ENCODE measurements at places on chromosomes 6 and 20. TPM values are rescaled to one million over a fixed set of nuclear protein-coding genes. Genes with fewer than 3 reads are reported as not detected.

LY6G6C gene
- total RNA-seq, result not detected

- no peak for DNase-seq
Observed at GRCh38 chr20:50504231-50504823, 5.9 kb upstream of the PTPN1 start.

SRMS gene
- 1.5 TPM for total RNA-seq

STMND1 gene
- total RNA-seq, result not detected

DNA sequence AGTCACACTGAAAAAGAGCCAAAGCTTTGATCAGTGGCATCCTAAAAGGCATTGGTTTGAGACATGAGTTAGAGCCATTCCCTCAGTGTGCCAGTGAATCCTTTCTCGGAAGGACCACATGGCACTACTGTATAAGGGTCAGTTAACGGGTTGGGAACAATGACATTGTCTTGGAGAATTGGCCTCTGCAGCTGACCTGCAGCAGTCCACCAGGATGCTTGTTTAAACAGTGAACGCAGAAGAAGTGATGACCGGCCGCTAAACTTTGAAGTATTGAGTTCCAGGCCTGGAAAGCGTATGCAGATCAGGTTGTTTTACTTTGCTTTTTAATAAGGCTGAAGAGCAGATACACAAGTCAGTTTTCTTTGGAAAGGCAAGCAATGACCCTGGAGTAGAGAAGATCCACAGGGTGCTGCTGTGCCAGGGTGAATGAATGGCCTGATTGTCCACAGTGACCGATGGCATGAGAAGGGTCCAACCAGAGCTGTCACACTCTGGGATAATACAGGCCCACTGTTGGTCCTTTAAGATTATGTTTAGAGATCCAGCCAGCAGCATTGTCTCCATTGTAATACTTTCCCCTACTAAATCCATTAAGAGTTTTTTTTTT is 57.8 kb downstream of the GMPR start:
- DNase-seq, result no peak

DNA sequence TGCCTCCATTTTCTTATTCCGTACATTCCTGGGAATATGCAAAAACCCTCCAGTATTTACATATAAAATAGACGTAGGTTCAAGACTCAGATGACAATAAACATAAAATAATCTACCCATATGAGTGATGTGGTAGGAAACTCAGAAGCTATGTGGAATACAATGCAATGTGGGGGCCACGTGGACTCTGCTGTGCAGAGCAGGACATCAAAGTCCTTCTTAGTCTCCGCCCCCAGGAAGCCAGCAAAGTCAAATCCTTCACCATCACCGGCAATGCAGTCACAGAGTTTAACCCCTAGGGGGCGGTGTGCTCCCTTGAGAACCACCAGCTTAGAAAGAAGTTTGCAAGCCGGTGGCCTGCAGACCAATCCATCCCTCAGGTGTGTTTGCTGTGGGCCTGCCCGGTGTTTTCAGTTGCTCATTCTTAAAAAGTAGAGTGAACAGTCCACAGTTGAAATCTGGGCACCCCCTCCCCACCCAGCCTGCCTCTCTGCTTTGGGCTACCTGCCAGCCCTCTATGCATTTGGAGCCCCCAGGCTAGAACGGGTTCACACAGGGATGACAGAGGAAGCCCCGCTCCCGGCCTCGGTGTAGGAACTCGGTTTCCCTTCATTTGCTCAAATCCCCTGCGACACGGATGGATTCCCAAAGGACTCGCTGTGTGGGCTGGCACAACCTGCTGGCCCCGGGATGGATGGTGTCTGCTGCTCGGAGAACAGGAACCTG is 59.9 kb downstream of the SULF2 start:
- peak; percentile 90 for DNase-seq

TNF gene
- total RNA-seq, result 8.0 TPM

DNA sequence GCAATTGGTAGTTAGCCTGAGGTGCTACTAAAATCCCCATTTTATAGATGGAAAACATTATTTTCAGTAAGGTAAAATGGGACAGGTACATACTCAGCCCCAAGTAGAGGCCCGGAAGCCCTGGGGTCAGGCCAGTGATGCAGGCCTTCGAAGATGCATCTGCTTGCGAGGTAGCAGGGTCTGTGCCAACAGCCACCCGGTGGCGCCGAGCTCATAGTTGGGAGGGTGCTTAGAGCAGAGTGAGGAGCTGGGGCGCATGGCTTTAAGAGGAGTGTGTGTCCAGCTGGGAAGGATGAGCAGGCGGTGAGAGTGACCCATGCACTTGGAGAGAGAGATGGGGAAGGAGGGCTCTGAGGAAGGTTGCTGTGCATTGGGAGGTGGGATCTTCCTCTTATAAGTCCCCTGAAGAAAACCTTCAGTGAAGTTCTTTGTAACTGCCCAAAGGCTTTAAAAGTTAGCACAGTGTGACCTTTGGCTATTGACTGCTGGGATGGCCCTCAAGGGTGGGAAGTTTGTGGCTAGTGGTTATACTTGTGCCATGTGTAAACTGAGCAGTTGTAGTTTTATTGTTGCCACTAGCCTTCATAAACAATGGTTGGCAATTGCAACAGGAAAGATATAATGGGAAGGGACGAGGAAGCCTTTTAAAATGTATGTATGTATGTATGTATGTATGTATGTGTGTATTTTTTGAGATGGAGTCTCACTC is 71.1 kb downstream of the TOX2 start:
- no peak for DNase-seq

GRCh38 chr6:161481786-161482516 is 208.1 kb upstream of the AGPAT4 start:
- no peak for DNase-seq
